ENCODE measurements at places on chromosomes 5 and 9. TPM values are rescaled to one million over a fixed set of nuclear protein-coding genes. Genes with fewer than 3 reads are reported as not detected.

GABRA6 gene
- not detected for polyA plus RNA-seq

ALDH7A1 gene
- polyA plus RNA-seq, result 113 TPM

DIAPH1 gene
- 34.4 TPM for polyA plus RNA-seq

DNA sequence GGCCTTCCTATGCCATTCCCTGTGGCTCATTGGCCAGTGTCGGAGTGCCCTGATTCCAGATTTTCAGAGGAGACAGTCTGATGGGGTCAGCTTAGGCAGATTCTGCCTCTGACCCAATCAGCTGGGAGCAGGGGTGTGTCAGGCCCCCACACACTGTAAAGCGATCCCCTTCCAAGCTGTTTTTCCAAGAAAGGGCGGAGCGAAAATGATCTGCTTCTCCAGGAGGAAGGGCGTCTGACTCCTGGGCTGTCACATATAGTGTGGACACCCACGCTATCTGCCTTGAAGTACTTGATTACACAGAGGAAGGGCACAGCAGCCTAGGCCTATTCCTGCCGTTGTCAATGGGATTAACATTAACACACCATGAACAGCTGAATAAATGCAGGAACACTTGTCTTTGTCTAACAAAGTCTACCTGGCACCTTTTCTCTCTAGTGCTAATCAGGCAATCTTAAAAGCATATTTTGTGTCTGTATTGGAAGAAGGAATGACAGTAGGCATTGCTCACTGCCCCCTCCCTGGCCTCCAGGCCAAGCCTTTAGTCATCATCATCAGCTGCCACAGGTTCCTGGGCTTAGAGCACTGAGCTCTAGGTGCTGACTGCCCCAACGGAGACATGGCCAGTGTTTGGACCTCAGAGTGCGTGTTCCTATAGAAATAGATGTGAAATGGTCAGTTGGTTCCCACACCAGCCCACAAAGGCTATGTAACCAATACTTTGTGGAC is 218.7 kb downstream of the MELK start:
- no peaks in the 10 kb centered on the region for H3K4me1 ChIP-seq
- H3K36me3 ChIP-seq, result no peaks in the 10 kb centered on the region
- peak; percentile 11 for DNase-seq

- no peak overlapping the region for H3K27ac ChIP-seq
- H3K27me3 ChIP-seq, result no peaks in the 10 kb centered on the region
- no peak overlapping the region for H3K4me3 ChIP-seq
- no peaks in the 10 kb centered on the region for H3K36me3 ChIP-seq
These were observed 260.7 kb downstream of the CHSY3 start for GRCh38 chr5:130164966-130165365.

DNA sequence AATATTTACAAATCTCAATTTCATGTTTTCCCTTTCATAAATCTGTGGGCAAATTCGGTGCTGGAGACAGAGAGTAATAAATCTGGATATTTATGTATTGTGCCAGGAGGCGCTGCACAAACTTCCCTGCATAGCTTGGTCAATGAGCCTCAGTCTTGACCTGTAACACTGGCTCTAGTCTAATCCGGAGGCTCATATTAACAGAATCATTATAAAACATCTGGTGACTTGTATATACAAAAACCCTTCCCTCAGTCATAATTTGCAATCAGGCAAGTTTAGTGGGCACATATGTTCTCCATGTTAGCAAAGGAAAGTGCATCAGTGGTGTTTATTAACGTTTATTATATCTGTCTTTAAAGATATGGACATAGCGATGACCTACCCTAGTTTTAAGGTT is 104.0 kb upstream of the BNC2 start:
- no peaks in the 10 kb centered on the region for H3K36me3 ChIP-seq
- DNase-seq, result no peak
- 0 out of 2 replicates have a peak, but pooled peaks cover 4% of the 10 kb centered on the region for H3K4me1 ChIP-seq
- no peaks in the 10 kb centered on the region for H3K27me3 ChIP-seq
- no peak overlapping the region for H3K27ac ChIP-seq

DNA sequence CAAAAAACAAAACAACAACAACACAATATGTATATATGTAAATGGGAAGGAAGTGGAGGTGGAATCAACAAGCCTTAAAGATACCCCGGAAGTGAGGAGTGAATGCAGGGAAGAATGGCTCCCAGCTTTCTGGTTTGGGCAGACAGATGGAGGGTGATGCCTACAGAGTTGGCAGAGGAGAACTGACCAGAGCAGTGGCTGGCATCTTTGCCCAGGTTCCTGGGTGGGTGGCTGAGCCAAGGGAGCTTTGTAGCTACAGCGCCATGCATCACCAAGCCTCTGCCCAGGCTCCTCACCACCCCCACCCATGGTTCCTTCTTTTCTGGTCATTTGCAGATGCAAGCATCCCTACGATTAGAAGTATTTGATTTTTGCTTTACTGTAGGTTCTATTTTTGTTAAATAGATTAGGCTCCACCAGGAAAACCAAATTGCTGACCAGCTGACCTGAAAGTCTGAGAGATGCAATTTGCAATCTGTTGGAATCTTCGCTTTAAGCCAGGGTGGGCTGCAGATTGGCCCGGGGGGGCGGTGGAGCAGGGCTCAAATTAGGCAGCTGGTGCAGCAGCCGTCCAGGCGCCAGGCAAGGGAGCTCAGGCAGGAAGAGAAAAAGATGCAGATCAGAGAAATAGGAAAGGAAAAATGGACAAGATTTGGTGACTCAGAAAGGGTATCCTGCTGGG is 163.3 kb upstream of the TBC1D2 start:
- no peak for DNase-seq
- H3K27ac ChIP-seq, result no peak overlapping the region
- H3K27me3 ChIP-seq, result no peaks in the 10 kb centered on the region

- DNase-seq, result peak; percentile 72
- H3K27me3 ChIP-seq, result no peaks in the 10 kb centered on the region
- H3K4me1 ChIP-seq, result peaks cover 45% of the 10 kb centered on the region
- no peak overlapping the region for H3K4me3 ChIP-seq
- H3K27ac ChIP-seq, result peak overlapping the region; percentile 94
These were observed 1.6 kb upstream of the ST6GALNAC4 start for GRCh38 chr9:127918183-127919107.

DNA sequence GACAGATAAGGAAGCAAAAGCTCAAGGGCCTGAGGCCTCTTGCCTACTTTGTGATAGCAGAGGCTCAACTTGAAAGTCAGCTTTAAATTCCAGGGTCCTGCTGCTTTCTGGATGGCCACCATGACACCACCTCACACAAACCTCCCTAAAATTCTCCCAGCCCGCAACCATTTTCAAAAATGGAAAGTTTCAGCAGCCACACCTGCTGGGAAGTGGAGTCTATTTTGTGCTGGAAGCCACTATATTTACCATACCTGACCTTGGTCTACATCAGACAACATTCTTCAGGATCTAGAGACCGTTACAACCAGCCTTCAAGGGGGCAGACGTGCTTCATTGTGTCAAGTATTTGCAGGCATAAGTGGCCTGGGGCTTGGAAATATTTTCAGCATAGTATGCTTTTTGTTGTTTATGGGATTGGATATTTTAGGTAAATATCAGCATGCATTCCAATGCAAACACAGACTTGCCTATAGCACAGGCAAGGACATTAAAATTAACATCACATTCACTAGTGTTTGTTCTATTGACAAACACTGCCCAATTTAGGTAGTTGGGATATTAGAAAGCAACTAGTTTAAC is 50.9 kb downstream of the BOD1 start:
- no peaks in the 10 kb centered on the region for H3K4me1 ChIP-seq
- H3K27me3 ChIP-seq, result no peaks in the 10 kb centered on the region
- DNase-seq, result no peak
